ENCODE measurements at places on chromosomes 3 and 15.

DNA sequence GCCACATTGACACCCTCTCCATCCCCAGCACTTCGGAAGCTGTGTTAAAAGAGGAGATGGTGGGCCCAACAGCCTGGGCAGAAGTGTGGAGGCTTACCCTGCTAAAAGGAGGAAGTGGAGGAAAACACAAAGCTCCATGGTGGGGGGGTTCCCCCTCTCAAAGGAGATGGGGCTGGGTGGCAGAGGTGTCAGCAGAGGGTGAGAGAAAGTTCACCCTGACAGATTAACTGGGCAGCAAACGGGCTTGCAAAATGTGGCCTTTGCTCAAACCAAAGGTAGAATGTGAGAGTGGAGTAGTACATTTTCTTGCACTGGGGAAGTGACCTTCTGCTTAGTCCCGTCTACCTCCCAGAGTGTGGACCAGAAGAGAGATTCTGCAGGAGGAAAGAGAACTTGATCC is 44.7 kb downstream of the MYO1E start:
- no peak for DNase-seq

DNA sequence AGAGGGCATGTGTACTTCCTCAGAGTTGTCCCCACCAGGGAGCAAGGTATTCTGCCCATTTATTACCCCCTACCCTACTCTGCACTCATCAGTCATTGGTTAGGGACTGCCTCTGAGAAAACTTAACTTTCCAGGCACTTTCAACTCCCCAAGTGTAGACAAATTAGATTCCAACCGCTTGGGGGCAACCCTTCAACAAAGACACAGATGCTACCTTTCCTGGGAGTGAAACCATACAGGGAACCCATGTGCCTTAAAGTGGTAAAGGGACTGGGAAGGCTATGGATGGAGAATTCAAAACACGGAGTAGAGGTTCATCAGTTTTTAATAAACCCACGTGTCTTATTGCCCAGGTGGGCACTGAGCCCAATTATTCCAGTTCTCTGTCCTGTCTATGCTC is 19.4 kb upstream of the UBE2E2 start:
- no peak for DNase-seq

DNA sequence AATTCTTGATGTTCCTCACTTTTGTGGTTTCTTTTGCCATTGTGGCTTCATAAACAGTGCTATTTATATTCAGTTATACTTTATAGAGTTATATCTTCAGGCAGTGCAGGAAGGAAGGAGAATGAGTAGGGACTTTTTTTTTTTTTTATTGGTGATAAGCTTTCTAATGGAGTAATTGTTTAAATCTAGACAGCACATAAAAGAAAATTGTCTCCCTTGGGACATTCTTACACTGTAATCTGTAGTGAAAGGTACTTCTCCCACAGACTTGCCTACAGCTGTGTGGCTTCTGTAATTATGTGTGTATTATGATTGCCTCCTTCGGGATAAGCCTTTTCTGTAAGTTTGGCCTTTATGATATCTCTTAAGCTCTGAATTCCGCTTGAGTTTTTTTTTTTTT is 41.6 kb downstream of the WDR76 start:
- no peak for DNase-seq

GRCh38 chr3:71397726-71398125 is 185.8 kb downstream of the FOXP1 start:
- no peak for DNase-seq

- DNase-seq = no peak
These were observed 3.7 kb downstream of the GASK1A start for GRCh38 chr3:42982645-42983412.

- DNase-seq = peak; percentile 34
These were observed 36.1 kb upstream of the EPHB3 start for GRCh38 chr3:184525337-184526087.

- DNase-seq = no peak
These were observed 24.7 kb upstream of the UBE2E1 start for GRCh38 chr3:23781051-23781450.

- DNase-seq = no peak
These were observed 951.6 kb downstream of the DIPK2A start for GRCh38 chr3:144923046-144923775.

DNA sequence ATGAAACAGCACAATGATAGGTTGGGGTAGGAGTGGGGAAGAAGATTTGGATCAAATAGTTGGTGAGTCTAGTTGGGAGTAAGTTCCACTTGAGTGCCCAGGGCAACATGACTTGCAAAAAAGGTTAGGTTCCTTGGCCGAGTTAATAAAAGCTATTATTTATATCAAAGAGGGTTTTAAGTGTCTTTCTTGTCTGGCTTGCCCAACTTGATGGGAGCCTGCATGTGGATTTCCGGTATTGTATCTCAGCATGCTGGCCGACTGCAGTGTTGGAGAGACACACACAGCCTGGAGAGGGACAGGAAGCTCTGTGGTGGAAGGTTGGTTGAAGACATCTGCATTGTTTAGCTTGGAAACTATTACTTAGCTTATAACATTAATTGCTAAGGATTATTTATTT is 449.5 kb upstream of the TBL1XR1 start:
- DNase-seq = peak; percentile 21

DNA sequence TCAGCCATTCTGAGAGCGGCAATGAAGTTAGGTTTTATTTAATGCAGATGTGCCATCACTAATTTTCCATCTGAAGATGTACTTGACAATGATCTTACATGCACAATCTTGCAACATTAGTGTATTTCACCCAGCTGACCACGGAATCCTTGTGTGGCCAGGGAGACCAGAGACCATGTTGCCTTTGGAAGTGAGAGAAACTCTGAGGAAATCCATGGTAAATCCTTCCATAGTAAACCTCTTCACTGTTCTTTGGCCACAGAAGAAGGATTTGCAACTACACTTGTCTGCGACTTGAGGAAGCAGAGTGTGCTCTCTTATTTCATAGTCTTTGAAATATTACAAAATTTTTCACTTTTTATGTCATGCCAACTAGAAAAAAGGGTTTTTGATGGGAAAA is 128.4 kb upstream of the IGSF10 start:
- no peak for DNase-seq

DNA sequence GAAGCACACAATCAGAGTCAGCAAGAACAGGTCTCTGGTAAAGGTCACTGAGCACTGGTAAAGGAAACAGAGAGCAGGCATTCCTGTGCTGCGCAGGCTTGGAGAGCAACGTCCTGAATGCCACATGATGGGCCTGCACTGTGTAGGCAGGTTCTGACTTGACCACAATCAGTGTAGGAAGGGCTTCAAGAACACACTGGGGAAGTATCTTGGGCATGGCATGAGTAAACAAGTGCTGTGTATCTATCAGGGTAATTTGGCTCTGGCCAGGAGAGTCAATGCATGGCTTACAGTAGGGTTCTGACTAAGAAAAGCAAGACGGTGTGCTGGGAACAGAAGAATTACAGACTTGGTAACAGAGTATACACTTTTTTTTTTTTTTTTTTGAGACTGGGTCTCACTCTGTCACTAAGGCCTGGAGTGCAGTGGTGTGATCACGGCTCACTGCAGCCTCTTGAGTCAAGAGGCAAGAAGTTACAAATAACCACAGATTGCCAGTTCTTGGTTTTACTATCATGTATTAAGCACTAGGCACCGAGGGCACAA is 30.6 kb downstream of the TBC1D2B start:
- peak; percentile 43 for DNase-seq

DNA sequence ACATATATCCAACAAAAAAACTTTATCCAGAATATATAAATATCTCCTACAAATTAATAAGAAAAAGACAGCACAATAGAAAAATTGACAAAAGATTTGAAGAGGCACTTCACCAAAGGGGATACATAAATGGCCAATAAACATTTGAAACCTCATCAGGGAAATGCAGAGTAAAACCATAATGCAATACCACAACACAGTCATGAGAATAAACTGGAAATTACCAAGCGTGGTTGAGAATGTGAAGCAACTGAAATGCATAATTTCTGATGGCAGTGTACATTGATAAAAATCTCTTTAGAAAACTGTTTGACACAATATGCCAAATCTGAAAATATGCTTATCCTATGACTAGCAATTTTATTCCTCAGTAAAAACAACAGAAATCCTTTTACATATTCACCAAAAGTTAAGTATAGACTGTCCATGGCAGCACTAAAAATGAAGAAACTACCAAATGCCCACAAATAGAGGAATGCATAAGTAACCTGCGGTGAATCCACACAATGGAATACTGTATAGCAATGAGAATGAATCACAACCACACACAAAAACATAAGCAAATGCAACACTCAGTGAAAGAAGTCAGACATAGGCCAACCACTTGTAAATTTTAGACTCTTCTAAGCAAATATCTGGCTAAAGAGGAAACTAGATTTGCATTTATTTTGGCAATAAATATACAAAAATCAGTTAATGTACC is 7.9 kb downstream of the LYZL4 start:
- no peak for DNase-seq

GRCh38 chr15:31799715-31800321 is 230.5 kb upstream of the CHRNA7 start:
- no peak for DNase-seq

GRCh38 chr3:149487598-149488197 is 13.2 kb downstream of the TM4SF4 start:
- DNase-seq = peak; percentile 58

GRCh38 chr15:33034588-33034987 is 159.9 kb downstream of the FMN1 start:
- DNase-seq = no peak

DNA sequence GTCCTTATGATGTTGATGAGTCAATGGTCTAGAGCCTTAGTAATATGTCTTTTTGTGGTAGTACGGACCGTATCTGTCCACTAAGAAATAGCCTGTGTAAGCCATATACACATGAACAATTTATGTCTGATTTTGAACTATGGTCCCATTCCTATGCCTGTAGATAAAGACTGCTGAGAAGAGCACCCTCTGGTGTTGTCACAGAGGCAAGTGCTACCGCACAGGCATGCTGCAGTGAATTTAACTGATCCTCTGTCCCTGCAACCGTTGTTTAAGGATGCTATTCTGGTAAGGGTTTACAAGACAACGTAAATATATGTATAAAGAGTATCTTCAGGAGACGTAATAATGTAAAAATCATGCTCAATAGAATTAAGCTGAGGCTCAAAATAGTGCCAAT is 170.7 kb downstream of the UBE3A start:
- DNase-seq = no peak

DNA sequence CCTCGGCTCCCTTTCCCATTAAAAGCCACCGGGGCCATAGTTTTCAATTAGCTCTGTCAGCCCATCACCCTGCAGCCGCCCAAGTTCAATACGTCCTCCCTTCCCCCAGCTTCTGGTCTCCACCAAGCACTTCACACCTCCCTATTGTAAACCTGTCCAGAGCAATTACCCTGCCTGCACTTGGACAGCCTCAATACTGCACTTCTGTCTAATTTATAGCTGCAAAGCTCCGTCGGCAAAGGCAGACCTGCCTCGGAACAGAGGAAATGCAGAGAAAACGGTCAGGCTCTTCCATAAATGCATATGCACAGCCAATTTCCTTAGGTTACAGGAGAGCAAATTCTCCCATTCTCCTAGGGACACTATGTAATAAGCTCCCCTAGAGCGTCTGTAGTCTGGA is 21.9 kb downstream of the LRIG1 start:
- DNase-seq = no peak

GRCh38 chr3:187456250-187456649 is 88.1 kb downstream of the RTP4 start:
- no peak for DNase-seq

- no peak for DNase-seq
These were observed 104.9 kb downstream of the TPRG1 start for GRCh38 chr3:189276444-189277219.

- no peak for DNase-seq
These were observed 342.9 kb downstream of the IL20RB start for GRCh38 chr3:137300703-137301102.

GRCh38 chr3:131396170-131396569 is 14.6 kb downstream of the NUDT16 start:
- DNase-seq = no peak

DNA sequence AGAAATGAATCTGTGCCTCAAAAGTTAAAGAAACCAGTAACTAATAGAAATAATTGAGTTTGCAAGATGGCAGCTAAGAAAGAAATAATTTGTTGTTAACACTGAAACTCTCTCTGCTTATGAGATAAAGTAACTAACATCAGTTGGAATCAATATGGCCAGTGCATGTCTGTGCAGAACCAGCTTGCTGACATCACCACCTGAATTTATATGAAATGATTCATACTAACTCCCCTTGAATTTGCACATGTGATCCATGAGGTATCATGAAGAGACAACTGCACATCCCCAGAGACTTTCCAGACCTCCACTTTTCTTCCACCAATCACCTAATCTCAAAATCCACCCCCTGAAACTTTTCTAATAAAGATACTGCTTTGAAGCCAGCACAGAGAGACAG is 10.3 kb upstream of the SLC25A38 start:
- no peak for DNase-seq

GRCh38 chr3:197309528-197310361 is 11.3 kb upstream of the DLG1 start:
- no peak for DNase-seq

GRCh38 chr15:61051569-61052031 is 177.5 kb downstream of the RORA start:
- no peak for DNase-seq

DNA sequence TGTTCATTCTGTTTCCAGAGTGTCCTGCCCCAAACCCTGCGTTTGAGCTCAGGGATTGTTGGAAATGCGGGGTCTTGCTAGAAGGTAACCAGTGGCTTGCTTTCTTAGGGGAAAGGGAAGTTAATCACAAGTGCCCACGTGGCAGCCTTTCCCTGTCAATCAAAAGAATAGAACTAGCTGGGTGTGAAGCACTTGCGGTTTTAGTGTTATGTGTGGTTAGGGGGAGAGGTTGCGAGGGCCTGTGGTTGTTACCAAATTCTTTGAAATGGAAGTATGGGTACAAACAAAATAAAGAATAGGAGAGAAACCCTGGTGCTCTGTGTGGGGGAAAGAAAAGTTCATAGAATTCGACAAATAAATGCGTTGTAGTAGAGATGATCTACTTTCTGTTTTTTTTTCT is 67.6 kb downstream of the FNDC3B start:
- peak; percentile 70 for DNase-seq

- DNase-seq = no peak
These were observed 278.0 kb upstream of the NECTIN3 start for GRCh38 chr3:110793611-110794010.

DNA sequence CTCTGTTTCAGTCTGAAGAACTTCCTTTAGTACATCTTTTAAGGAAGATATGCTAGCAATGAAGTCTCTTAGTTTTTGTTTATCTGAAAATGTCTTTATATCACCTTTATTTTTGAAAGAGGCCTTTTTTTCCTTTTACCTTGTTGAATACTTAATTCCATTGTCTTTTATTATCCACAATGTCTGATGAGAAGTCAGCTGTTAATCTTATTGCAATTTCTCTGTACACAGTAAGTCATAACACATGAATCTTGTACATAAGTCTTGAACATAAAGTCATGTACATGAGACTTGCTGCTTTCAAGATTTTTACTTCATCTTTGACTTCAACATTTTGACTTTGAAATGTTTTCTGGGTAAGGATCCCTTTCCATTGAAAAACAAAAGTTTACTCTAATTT is 424.3 kb upstream of the ATP10A start:
- DNase-seq = no peak
